Non-pigmented ciliary epithelial cell (primary cell): ENCODE measurements at places on chromosomes 13 and 19.

GRCh38 chr19:33510462-33511194 is 11.0 kb downstream of the PEPD start:
- DNase-seq, result no peak

DNA sequence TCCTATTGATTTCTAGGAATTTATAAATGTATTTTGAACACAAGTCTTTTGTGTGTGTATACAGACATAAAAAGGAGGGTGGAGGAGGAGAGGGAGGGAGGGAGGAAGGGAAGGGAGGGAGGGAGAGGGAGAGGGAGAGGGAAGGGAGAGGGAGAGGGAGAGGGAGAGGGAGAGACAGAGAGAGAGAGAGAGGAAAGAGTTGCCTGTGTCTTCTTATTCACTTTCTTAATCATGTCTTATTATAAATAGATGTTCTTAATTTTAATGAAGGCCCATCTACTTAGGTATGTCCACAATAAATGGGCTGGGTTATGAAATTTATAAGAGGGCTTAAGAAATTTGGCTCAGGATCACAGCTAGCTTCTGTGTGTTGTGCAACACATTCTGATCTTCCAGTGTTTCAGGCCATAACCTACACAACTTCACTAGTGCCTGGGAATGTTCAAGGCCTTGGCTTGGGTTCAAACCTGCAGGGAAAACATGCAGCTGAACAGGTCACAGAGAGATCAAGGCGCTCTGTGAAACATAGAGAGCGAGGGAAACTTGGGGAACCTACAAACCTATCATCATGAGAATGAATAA is 39.3 kb downstream of the ZNF45 start:
- no peak for DNase-seq

DNA sequence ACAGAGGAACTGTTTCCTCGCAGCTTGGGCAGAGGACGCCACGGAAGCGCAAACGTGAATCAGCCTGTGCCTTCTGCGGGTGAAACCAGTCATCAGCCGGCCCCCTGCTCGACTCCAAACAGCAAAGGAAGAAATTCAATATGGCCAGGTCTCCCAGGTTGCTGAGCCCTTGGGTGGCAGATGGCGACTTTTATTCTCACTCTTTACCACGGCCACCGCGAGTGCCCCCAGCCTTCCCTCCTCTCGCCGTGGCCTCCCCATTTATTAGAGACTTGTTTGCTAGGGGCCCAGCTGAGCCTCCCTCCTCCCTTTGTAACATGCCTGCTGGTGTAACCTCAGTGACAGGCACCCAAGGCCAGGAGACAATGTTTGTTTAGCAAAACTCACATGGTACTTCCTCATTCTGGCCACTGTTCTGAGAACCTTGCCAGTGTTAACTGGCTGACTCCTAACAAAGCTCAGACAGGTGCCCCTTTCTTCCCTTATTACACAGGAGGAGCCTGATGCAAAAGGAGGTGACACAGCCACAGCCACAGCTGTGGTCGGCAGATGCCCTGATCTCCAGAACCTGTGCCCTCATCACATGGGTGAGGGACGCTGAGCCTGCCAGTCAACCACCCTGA is 5.8 kb downstream of the RAB20 start:
- no peak for DNase-seq

DNA sequence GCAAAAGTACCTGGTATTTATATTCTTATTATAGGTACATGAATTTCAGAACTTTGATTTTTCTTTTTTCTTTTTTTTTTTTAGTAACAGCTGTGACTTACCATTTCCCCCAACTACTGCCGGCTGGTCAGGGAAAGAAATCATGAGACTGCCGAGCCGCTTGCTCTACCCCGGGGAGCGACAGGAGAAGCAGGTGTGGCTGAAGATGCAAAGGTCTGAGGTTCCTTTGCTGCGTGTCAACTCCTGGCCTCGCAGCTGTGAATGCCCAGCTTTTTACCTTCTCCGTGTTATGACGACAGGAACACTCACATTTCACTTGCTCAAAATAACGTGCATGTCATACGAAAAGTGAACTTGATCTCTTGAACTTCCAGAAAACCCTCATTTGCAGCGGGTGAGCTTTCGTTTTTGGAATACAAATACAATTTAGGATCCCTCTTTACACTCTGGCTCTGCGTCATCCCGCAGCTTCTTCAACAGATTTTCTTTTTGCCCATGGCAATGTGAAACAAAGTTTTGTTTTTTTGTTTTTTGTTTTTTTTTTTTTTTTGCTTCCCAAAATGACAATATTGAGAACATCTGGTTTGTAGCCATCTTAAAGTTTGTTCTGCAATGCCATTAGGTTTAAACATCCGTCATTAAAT is 117.9 kb downstream of the EFNB2 start:
- no peak for DNase-seq

- no peak for DNase-seq
These were observed 6.0 kb downstream of the ZNF559 start for GRCh38 chr19:9329999-9330398.

- DNase-seq, result no peak
These were observed 240.9 kb downstream of the GPC5 start for GRCh38 chr13:91639330-91639729.

DNA sequence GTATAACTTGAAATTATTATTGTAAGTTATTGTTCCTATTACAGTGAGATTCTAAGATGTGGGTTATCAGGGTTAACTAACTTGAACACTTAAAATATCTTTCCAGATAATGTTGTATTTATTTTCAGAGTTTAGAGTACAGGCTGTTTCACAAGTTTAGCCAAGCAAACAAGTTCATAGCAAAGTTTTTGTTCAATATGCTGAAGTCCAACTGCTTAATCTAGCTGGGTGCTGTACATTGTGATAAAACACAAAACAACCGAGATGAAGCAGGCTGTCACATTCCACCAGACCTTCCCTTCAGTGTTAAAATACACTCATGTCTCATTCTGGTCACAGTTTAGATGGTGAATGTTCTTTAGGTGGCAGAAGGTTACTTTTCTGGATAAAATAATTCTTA is 148.0 kb upstream of the PCDH20 start:
- DNase-seq, result no peak

- peak; percentile 40 for DNase-seq
These were observed 6.6 kb downstream of the TMEM272 start for GRCh38 chr13:51838240-51838846.

DNA sequence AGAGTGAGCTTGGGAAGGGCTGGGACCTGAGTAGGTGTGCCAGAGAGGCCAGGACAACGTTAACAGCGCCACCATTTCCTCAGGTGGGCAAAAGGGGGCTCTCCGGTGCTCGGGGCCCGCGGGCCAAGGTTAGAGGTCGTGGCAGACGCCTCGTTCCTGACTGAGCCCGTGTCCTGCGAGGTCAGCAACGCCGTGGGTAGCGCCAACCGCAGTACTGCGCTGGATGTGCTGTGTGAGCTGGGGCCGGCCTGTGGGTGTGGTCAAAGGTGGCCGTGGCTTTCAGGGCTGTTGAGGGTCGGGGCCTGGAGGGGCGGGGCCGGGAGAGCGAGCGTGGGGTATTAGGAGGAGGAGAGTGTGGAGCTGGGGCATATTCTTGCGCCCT is 3.7 kb downstream of the KIRREL2 start:
- no peak for DNase-seq

DNA sequence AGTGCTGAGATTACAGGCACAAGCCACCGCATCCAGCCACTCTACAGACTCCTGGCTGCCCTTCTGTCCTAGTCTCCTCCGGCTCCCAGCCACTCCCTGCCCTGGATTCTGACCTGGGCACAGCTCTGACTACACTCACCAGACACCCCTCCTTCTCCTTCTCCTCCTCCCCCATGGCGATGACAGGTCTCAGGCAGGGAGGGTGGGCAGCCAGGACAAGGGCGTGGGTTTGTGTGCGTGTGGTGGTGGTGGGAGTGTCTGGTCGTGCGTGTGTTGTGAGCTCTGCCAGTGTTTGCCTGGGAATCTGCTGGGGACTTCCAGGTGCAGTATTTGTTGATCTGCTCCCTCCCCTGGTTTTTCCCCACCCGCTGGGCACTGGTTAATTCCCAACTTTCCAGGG is 3.0 kb upstream of the NCCRP1 start:
- DNase-seq, result no peak

DNA sequence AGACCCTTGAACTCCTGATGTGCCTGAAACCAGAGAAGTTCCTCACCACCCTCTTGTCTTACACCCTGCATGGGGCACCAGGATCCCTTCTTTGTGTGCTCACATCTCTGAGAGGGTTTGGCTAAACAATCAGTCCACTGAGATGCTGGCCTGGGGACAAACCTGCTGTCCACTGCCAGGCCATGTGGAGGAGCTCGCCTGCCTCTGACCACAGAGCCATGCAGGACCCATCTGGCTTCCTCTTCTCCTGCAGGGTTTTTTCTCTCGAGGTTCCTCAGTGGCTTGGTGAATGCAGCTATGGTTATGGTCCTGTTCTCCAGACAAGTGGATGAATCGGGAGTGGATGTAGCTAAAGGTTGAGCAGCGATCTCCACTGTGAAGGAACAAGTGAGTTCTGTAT is 49.1 kb upstream of the MEDAG start:
- no peak for DNase-seq

GRCh38 chr13:73544175-73544574 is 485.4 kb downstream of the KLF5 start:
- no peak for DNase-seq

GRCh38 chr13:109372666-109373065 is 413.7 kb downstream of the IRS2 start:
- no peak for DNase-seq
